NCI-H2227 treated with DMSO at 0.1 percent for 48 hours (cell line): ENCODE measurements at places on chromosomes 5 and 9.

- DNase-seq = no peak
These were observed 96.5 kb downstream of the TLE1 start for GRCh38 chr9:81592887-81593266.

DNA sequence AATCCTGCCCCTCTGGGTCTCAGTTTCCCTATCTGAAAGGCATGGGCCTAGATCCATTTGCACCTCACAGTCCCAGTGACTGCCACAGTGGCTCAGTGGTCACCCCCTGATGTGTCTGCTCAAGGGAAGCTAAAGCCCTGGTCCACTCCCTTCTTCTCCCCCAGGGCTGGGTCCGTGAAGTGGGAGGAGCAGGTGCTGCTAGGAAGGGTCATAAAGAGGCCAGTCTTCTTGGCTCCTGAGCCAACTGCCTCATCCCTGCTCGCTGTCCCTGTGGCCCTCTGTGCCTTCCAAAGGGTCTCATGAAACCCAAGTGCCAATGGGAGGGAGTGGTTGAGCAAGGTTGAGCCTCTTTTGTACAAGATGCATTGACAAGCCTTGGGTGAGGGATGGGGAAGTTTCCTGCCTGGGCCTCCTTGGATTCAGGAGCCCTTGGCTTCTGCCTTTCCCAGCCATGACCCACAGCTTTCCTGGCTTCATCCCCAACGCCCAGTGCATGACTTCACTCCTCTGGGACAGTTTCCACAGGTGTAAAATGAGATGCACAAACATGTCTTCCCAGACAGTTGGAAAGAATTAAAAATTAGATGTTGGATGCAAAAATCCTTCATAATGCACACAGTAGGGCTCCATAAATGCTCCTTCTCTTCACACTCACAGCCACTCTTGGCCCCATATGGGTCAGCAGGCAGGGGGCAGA is 1.6 kb upstream of the SLC6A7 start:
- DNase-seq = no peak

- DNase-seq = no peak
These were observed 187.1 kb downstream of the ELAVL2 start for GRCh38 chr9:23638837-23639426.

DNA sequence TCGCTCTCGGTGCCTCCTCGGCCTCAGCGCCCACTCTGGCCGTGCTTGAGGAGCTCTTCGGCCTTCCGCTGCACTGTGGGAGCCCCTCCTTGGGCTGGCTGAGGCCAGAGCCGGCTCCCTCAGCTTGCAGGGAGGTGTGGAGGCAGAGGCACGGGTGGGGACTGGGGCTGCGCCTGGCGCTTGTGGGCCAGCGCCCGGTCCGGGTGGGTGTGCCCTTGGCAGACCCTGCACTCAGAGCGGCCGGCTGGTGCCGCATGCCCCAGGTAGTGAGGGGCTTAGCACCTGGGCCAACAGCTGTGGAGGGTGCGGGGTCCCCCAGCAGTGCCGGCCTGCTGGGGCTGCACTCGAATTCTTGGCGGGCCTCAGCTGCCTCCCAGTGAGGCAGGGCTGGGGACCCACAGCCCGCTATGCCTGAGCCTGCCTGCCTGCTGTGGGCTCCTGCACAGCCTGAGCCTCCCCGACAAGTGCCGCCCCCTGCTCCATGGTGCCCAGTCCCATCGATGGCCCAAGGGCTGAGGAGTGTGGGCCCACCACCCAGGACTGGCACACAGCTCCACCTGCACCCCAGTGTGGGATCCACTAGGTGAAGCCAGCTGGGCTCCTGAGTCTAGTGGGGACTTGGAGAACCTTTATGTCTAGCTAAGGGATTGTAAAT is 2085.2 kb upstream of the ACO1 start:
- DNase-seq = no peak

DNA sequence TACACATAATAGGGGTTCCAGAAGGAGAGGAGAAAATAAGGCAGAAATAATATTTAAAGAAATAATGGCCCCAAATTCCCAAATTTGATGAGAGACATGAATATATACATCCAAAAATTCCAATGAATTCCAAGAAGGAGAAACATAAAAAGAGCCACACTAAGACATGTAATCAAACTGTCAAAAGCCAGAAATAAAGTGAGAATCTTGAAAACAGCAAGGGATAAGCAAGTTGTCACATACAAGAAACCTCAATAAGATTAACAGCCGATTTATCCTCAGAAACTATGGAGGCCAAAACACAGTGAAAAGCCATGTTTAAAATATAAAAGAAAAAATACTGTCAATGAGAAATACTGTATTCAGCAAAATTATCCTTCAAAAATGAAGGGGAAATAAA is 14.5 kb downstream of the CATSPER3 start:
- DNase-seq = no peak
